ENCODE measurements at places on chromosomes 4 and X.

- no peak for DNase-seq
Observed at GRCh38 chrX:23745786-23746185, 2.7 kb upstream of the ACOT9 start.

- no peak for DNase-seq
Observed at GRCh38 chr4:177937041-177937440, 494.8 kb upstream of the AGA start.

GRCh38 chr4:80568891-80569290 lies 233.4 kb downstream of the CFAP299 start:
- no peak for DNase-seq

DNA sequence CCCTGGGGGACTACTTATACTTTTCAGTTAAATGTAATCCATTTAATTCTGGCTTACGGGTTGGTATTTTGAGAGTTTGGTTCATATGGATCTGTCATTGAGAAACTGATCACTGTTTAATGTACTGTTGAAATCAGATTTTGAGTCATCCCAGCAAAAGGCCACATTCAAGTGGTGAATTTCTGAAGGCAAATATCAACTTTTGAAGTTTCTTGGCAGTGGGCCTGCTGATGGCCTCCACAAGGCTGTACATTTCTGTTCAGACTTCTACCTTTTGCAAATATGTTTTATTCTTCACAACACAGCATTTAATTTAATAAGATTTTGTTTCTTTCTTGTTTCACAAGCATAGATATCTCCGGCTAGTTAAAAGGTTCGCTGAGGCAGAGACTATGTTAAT lies 138.7 kb downstream of the PDGFC start:
- DNase-seq, result no peak

GRCh38 chr4:43242606-43243005 lies 350.1 kb downstream of the GRXCR1 start:
- DNase-seq, result peak; percentile 2

All from stromal cell of bone marrow (primary cell).